Activated CD8-positive, alpha-beta memory T cell treated with anti-CD3 and anti-CD28 coated beads for 1 hour (primary cell): ENCODE measurements at places on chromosomes 5 and 9.

DNA sequence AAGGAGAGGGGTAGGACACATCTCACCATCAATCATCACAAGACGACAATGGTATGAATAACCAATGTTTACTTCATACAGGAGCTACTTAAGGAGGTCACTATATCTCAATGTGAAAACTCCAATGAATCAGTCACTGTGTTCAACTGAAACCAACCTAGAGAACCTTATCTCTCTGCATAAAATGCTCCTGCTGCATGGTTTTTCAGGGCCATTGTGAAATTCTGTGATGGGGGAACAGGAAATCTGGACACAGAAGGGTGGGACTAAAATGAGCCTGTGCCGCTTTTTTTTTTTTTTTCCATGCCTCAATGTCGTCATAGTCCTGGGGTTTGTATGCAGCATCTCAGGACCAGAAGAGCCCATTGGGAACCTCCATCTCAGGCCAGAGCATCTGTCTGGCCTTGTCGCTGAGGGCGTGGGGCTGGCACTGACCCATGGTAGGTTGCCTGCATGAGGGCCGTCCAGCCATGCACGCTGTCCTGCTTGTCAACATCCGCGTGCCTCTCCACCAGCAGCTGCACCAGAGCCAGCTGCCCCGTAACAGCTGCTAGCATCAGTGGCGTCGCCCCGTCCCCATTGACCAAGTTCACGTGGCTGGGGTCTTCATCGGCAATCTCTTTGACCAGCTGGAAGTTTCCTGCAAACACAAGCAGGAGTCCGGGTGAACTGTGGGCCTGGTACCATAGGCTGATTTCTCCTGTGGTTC lies 12.7 kb downstream of the ANKS6 start:
- no peak for DNase-seq

DNA sequence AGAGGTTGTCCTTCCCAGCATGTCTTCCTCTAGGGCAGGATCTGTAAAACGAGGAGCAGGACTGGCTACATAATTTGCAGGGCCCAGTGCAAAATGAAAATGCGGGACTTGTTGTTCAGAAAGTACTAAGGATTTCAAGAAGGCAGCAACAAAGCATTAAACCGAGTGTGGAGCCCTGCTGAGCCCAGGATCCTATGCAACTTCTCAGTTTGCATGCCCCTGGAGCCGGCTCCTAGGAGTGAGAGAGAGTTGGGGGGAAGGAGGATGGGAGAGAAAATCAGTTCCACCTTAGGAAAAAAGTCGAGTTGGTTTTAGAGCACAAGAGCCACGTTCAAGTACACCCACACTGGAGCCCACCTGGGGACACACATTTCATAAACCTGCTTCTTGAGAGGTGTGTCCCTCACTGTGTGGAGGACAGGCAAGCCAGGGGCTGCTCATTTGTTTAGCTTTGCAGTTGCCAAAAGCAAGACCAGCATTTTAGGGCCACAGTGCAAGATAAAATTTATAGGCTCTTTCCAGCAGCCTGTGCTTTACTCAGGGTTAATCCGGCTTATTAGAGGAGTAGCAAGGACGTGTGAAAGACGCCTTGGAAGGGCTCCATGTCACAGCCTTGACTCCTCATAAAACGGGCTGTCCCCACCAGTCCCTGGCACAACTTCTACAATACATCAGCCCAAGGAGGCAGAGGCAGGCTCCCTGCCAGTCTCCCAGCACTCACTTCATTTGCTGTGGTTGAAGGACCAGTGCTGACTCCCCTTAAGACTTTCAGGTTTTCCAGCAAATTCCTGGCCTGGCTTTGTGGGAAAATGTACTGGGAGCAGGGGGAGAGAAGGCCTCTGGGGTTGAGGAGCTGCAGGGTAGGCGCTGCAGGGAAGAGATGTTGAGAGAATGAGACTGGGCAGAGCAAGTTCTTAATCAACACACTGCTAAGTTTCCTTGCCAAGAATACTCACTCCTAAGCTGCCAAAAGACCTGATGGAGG lies 159.7 kb upstream of the SEMA6A start:
- DNase-seq, result no peak

DNA sequence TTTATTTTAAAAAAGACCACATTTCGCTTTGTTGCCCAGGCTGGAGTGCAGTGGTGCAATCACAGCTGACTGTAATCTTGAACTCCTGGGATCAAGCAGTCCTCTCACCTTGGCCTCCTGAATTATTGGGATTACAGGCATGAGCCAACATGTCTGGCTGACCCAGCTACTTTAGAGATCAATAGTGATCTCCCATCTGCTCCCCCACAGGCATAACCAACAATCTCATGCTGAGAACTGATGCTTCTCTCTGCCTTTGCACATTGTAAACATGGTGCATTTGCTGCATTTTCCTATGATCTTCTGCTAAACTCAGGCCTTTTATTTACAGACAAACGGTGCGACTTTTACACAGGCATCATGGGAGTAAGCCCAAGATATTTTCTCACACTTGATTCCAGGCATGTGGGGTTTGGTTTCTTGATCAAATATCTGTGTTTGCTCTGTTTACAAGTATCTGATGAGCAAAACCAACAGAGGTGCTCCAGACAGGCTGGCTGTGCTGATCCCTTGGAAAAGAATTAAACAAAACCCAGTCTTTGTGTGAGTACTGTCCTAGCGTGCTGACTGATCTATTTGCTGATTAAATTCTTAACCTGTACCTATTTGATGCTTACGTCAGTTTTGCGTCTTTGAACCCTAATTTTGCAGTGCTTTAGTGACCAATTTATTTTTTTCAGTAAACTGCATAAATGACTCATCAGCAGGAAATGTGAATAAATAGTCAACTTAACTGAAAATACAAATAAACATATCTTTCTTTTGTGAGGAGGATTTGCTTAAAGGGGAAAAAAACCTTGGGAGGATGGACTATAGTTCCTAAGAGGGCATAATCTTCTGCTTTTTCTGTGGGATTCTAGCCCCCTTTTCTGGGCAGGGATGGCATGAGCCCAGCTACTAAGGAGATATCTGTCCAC lies 191.7 kb upstream of the NR3C1 start:
- DNase-seq, result no peak

GRCh38 chr9:29212397-29213387 lies 1639.4 kb upstream of the C9orf72 start:
- no peak for DNase-seq

GRCh38 chr5:149636861-149637246 lies 55.6 kb downstream of the ARHGEF37 start:
- DNase-seq, result no peak

DNA sequence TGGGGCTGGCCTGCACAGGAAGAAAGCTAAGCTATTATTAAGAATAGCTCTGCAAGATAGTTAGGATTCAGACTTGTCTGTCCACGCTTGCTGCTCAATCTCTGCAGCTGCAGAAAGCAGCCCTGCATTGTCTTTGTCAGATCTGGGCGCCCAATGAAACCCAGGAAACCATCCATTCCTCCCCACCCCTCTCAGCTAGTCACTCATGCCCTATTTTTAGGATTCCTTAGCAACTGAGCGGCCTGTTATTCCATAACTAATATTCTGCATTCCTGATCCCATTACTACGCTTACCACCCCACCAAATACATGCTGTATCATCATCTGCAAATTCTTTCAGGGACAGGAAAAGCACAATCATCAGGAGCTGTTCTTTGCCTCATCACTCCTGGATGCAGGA lies 52.9 kb upstream of the APC start:
- DNase-seq, result no peak

GRCh38 chr9:129282731-129283211 lies 104.7 kb upstream of the IER5L start:
- no peak for DNase-seq

DNA sequence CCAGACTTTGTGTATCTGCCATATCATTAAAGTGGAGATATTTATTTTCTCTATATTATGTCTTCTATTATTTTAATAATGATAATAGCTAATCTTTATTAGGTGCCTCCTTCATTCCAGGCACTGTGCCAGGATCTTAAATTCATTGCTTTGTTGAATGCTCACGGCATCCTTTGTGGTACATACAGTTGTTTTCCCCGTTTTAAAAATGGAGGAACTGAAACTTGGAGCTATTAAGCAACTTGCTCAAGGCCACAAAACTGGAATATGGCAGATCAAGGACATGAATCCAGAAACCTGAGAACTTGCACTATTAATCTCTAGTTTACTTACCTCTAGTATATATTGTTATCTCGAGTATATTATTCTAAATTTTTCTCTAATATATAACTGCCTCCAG lies 41.5 kb upstream of the PPP3R2 start:
- DNase-seq, result no peak

DNA sequence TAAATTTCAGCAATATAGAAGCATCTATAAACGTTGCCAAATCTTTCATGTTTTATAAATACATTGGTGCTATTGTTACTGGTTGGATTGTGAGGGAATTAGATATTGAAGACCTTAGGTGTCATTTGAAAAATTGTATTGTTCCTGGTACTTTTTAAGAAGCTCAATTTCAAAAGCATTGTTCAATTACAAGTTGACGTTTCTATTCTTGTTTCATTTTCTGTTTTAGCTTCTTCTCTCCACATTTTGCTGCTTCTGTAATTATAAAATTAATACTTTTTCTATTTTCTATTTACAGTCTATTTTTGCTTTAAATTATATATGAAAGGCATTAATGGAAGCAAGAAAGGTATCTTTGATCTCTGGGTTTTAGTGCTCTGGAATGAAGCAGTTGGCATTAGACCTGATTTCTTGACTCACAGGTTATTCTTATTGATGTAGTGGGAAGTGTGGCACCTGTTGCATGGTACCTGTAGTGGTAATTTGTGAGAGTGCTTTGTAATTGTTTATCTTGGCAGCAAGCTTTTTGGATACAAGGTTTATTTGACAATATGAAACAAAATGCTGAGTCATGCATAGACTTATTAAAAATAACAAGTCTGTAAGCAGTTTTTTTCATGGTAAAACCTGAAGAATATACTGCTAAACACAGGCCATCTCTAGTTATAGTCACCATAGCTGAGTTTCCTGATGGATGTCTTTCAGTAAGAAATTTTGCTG lies 13.2 kb downstream of the MACIR start:
- no peak for DNase-seq

DNA sequence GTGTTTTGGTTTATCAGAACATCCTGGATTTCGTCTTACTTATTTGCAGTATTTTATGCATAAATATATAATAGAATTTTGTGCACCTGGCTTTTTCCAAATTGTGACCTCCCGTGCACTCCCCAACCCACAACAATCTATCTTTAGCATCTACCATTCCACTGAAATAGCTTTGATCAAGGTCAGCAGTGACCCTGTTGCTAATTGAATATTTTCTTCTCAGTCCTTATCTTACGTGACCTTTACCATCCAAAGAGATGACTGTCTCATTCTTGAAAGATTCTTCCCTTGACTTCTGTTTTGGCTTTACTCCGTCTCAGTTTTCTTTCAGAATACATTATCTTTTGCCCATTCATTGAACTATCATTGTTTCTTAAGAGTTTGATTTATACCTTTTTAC lies 18.4 kb downstream of the NDUFS4 start:
- no peak for DNase-seq

DNA sequence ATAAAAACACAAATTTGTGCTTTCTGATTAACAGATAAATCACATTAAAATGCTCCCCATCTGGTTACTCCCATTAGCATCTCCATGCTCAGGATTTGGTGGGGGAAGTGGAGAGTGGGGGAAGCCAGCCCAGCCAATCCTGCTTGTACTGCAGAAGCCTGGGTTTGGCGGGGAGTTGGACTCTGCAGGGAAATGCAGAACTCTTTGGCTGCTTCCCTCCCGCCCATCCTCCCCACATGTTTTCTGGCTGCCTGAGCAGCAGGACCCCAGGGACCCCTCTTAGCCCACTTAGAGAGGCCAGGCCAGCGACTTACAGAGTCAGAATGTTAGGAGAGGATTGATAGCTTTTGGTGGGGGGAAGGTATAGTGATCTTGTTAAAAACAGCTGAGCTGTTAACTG lies 59.5 kb upstream of the FOXI1 start:
- no peak for DNase-seq

DNA sequence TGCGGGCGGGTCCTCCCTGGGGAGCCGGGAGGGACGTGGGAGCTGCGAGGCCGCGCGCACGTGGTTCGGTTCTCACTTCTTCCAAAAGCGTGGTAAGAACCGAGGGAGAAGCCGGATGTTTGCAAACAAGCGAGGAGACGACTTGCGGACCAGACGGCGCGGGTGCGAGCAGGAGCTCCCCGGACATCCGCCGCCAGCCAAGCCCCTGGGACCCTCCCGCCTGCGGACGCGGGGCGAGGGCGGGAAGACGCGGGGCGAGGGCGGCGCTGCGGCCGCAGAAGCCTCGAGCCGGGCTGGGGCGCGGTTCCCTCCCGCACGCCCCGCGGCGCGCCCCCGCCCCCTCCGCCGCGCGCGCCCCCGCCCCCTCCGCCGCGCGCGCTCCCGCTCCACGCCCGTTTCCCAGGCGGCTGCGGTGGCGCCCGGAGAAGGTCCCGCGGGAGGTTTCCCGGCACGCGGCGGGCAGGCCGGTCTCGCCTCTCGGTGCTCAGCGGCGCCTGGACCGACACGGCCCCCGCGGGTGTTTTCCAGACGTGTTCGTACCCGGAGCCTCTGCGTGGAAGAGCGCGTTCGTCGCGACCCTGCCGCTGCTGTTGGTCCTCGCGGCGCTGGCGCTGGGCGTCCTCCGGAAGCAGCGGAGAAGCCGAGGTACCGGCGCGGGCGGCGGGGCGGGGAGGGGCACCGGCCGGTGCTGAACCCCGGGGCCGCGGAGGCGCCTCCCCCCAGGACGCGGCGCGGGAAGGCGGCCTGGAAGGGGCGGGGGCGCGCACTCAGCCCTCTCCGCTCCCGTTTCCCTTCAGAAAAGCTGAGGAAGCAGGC lies 12.8 kb downstream of the BTNL9 start:
- no peak for DNase-seq

GRCh38 chr5:128329386-128329939 lies 208.6 kb downstream of the FBN2 start:
- DNase-seq, result no peak

DNA sequence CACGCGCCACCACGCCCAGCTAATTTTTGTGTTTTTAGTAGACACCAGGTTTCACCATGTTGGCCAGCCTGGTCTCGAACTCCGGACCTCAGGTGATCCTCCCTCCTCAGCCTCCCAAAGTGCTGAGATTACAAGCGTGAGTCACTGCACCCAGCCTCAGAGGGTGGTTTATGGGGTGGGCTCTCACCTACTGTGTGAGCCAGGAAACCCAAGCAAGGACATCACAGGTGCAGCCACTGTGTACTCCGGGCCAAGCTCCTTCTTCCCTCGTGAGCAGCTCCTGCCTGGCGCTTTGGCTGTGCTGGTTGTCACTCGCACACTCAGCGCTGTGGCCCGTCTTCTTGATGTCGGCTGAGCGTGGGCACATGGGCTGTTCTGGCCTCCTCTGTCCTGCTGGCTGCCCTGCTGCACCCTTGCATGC lies 70.1 kb downstream of the WNK2 start:
- DNase-seq, result no peak

- DNase-seq, result no peak
These were observed 10.1 kb downstream of the LHFPL2 start for GRCh38 chr5:78638423-78638822.
